ENCODE measurements at places on chromosomes 5 and 9.

DNA sequence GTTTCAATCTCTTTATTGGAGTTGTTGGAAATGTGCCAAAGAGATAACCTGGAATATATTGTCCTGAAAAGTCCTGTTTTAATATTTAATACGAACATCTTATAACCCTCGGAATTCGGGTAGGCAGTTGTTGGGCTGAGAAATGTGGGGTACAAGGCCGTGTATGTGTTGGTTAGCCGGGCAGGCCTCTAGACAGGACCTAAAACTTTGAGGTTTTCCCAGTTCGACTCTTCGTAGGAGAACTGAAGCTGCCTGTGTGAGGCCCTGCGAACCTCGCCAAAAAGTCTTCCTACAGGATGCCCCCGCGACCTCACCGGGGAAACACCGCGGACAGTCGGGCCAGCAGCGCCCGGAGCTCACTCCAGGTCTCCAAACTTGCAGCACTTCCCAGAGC, 583 bp upstream of the TJP2 start:
- DNase-seq: no peak

- DNase-seq: no peak
These were observed 146.4 kb upstream of the SHB start for GRCh38 chr9:38215465-38215864.

- DNase-seq: no peak
These were observed 107.9 kb downstream of the INVS start for GRCh38 chr9:100206899-100207298.

DNA sequence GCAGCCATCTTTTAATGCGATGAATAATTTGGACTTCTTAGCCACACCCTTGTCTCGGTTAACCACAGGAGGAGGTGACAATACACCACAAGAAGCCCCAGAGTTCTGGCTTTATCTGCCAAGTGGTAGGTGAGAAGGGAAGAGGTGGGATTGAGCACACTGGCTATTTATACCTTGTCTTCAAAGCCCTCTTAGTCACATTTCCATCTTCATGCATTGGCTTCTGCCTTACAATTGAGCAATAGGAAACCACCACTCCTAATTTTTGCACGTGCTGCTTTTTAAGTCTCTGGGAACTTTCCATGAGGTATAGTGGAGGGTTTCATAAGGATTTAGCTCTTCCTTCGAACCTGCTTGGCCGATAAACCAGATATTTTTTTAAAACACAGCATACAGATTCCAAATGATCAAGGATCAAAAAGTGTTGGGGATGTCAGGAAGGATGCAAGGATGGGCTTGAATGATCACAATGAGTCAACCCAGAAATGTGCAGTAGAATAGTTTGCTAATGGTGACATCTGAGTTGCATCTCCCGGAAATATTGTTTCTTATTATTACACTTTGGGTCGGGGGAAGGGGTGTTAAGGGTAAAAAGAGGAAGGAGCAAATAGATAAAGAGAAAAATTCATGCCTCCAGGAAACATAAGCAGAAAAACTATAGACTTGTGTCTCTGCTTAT, 25.5 kb downstream of the PLAC8L1 start:
- no peak for DNase-seq

Data from stimulated activated CD8-positive, alpha-beta memory T cell treated with anti-CD3 and anti-CD28 coated beads, Interleukin-7, amount 100 ng/mL, for 1 hour (primary cell).